ENCODE measurements at places on chromosomes 12 and 14.

- DNase-seq = no peak
These were observed 29.3 kb upstream of the EAPP start for GRCh38 chr14:34568803-34569202.

DNA sequence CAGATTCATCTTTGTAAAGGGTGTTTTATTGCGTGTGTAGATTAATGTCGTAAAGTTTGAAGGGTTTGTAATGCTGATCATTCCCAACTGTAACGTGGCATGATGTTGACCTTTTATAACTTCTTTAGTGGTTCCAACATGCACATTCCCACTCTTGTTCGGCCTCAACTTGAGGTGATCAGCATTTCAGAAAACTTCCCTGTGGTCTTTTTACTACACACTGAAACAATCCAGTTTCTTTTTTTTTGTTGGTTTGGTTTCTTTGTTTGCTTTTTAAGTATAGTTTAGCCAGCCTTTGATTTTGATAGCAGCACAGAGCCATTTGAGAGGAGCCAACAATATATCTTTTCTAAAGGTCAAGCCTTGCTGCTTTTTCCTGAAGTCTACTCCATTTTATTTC, 22.8 kb downstream of the UTP20 start:
- no peak for DNase-seq

- no peak for DNase-seq
These were observed 1.2 kb downstream of the PLEKHD1 start for GRCh38 chr14:69485701-69486100.

- no peak for DNase-seq
These were observed 53.0 kb downstream of the PKP2 start for GRCh38 chr12:32843528-32844095.

DNA sequence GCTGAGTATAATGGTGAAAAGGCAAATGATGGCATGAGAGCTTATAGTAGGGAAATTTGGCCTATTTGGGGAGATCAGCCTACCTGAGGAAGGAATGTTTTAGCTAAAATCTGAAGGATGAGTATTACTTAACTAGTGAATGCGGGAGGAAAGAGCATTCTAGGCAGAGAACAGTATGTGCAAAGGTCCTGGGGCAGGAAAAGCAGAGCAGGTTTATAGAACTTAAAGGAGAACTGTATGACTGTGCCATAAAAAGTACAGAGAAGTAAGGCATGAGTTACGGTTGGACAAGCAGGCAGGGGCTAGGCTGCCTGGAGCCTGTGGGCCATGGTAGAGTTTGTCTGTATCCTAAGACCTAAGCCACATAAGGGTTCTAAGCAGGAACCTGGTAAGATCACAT, 21.7 kb upstream of the P2RX4 start:
- no peak for DNase-seq

GRCh38 chr12:119940897-119941296, 48.1 kb upstream of the BICDL1 start:
- no peak for DNase-seq
